Stimulated activated CD8-positive, alpha-beta memory T cell treated with anti-CD3 and anti-CD28 coated beads, Interleukin-7, amount 100 ng/mL, for 1 hour (primary cell): ENCODE measurements at places on chromosomes 2 and 18.

DNA sequence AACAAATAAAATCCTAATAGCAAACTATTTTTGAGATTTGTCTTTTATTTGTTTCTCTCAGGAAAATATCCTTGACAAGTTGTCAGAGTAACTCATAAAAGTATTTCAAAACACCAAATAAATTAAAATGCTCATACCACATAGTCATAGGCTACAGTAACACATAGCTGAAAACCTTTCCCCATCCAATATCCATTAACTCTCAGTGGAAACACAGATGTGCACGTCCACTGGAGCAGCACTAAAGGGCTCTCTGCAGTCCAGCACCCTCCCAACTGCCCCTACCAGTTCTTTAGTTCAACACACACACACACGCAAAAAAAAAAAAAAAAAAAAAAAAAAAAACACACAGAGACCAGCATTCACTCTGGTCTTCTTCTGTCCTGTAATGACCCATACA, 879 bp upstream of the XDH start:
- no peak for DNase-seq

- DNase-seq, result no peak
Observed at GRCh38 chr2:4354678-4355077, 651.3 kb downstream of the DCDC2C start.

- no peak for DNase-seq
Observed at GRCh38 chr2:168357797-168358472, 98.1 kb upstream of the CERS6 start.

GRCh38 chr2:238274152-238274865, 14.1 kb downstream of the PER2 start:
- no peak for DNase-seq

DNA sequence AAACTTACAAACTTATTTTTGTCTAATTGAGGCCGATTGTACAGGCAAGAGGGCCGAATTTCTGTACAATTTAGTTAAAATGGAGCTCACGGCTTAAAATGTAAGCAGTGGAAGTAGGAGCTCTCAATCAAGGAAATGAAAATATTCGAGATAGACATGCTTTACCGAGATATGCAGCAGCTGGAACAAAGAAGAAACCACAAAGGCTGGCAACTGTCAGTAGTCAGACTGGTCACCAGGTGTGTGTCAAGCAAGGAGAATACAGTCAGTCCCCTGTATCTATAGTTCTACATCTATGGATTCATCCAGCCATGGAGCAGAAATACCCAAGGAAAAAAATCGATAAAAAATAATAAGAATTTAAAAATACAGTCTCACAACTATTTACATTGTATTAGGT, 122.6 kb downstream of the WDSUB1 start:
- DNase-seq, result no peak

DNA sequence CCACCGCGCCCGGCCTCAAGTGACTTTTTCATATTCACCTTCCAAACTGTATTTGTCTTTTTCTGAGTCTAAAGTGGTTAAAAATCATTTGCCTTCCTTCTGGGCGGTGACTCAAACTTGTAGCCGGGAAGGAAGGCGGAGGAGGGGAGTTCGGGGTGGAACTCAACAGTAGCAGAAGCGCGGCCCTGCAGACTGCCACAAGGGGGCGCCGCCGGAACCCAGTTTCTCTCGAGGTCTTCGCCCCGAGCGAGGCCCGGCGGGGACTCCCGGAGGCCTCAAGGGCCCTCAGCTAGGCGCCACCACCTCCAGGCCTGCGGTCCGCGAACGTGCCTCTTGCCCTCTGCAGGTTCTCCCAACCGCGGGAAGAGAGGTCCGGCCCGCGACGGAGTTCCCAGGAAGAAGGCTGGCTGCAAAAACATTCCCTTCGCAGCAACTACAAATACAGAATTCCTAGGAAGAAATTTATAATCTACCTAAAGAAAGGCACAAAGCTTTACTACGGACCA, 16.8 kb upstream of the ITM2C start:
- DNase-seq, result peak; percentile 88

DNA sequence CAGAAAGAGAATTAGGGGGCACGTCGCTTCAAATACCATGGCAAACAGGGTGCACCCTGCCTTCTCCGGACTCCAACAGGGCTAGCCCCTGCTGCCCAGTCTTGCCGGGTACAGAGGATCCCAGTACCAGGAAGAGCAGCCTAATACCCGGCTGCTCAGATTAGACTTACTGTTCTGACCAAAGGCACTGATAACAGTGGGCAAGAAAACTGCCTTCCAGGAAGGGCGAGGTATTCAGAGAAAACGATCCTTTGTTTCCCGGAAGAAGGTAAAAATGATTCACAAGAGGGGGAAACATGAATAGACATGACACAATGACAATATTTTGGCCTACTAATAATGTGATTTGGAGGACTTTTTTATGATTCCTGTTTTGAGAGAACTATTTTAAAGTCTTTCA, 99.9 kb downstream of the SS18 start:
- no peak for DNase-seq

GRCh38 chr18:75047240-75047961, 161.5 kb downstream of the PTGR3 start:
- no peak for DNase-seq

- DNase-seq, result no peak
Observed at GRCh38 chr2:21268197-21268877, 144.6 kb downstream of the TDRD15 start.

GRCh38 chr2:120422465-120423160, 76.7 kb downstream of the INHBB start:
- DNase-seq, result no peak

DNA sequence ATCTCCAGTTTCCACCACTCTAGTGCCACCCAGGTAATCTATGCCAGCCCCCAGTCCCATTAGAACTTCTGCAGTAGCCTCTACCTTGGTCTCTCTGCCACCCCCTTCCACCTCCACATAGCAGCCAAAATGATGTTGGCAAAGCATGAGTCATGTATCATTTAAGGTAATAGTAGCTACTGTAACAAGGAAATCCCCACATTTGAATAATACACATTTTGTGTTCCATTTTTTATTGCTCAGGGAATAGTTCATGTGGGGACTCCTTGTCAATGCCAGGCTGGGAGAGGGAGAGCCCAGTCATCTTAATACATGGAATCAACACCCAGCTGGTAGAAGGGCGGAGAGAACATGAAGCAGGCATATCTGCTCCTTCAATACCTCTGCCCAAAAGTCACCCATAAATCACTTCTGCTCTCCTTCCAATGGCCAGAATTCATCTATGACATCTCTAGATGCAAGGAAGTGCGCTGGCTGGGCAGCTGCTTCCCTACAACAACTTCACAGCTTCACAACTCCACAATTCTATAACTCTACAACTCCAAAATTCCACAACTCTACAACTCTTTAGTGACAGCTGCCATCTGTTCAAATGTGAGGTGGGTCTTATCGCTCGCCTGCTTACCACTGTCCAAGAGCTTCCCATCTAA, 70.6 kb upstream of the GLS start:
- DNase-seq, result no peak

- no peak for DNase-seq
Observed at GRCh38 chr2:190948671-190949070, 65.3 kb downstream of the STAT1 start.

GRCh38 chr2:70986499-70987189, 8.0 kb downstream of the TEX261 start:
- no peak for DNase-seq

- DNase-seq, result no peak
Observed at GRCh38 chr2:218010984-218011652, 8.3 kb upstream of the TNS1 start.

GRCh38 chr2:182652326-182652725, 63.7 kb upstream of the DNAJC10 start:
- DNase-seq, result no peak

DNA sequence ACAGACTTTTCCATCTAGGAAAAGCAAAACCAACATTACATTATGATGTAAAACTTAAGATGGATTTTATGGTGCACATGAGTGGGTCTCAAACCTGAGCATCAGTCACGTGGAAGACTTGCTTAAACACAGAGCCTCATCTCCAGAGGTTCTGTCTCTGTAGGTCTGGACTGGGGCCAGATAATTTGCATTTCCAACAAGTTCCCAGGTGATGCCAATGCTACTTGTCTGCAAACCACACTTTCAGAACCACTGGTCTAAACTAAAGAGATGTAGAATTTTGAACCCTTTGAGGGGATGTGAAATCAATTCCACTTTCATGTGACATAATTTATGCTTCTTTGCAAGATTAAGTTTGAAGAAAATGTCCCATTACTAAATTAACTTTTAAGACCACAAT, 522.8 kb downstream of the MBD2 start:
- no peak for DNase-seq

GRCh38 chr2:33510586-33510968, 34.1 kb downstream of the RASGRP3 start:
- DNase-seq, result no peak

- no peak for DNase-seq
Observed at GRCh38 chr2:54259413-54260240, 3.6 kb upstream of the TSPYL6 start.

DNA sequence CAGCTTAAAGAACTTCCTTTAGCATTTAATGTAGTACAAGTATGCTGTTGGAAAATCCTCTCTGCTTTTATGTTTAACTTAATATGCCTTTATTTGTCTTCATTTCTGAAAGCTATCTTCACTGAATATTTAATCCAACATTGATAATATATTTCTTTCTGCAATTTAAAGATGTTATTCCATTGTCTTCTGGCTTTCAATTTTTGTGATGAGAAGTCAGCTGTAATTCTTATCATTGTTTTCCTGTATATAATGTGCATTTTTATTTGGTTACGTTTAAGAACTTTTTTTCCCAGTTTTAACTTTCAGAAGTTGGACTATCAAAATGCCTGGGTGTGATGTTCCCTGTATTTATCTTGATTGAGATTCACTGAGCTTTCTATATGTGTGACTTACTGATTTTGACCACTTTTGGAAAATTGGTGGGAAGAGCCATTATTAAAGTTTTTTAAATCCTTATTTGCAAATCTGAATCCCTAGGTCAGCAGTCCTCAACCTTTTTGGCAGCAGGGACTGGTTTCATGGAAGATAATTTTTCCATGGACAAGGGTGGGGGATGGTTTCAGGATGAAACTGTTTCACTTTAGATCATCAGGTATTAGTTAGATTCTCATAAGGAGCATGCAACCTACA, 241.0 kb downstream of the TNS1 start:
- no peak for DNase-seq

DNA sequence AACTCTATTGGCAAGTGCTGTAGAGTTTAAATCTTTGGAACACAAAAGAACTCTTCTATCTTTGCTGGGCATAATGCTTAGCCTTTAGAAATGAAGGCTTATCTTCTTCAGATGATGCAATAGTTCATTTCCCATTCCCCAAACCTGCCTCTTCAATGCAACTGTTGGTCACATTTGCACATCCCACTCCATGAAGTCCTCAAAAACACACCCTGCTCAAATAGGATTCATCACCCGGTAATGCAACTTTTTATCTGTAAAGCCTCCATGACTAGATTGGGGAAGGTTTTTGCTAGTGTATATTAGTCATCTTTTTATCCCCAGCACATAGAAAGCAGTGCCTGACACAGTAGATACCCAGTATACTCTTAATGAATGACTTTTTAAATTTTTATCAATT, 376.4 kb downstream of the RBM43 start:
- no peak for DNase-seq

DNA sequence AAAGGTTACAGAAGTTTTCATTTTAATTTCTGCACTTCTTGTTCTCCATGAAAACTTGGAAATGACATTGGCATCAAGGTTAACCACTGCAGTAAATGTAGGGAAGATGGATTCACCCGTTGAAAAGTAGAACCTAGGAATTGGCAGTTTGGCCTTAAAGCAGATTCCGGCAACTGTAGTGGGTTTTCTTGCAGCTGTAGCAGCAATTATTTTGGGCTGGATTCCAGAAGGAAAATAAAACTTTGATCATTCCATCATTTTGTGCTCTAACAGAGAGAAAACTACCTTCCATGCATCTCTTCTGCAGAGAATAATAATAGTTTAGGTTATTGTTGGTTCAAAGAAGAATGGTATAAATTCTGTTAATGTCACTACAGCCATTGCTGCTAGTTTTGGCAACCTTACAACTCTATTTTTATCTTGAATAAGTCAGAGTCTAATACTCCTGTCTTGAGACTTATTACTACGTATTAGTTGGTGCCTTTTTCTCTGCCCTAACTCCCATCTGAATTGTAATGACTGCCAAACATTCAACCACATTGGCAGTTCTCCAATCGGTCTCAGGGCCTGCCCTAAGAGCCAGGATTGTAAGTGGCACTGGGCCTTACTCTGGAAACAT, 178.1 kb upstream of the PIEZO2 start:
- no peak for DNase-seq

DNA sequence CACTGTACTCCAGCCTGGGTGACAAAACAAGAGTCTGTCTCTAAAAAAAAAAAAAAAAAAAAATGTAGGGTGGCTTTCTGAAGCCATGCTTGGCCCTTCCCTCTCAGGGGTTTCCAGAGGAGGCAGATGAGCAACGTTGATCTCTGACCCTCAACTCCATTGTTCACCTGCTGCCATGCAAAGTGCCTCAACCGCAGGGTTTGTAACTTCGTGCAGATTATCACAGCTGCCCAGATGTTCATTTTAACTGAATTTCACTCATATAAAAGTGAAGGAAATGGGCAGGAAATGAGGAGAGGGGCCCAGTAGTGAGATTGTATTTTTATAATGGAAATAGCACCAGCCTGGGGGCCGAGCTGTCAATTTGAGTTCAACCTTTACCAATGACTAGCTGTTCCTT, 14.9 kb upstream of the B3GNT2 start:
- DNase-seq, result no peak

GRCh38 chr2:70090706-70091334, 3.5 kb downstream of the PCBP1 start:
- no peak for DNase-seq

DNA sequence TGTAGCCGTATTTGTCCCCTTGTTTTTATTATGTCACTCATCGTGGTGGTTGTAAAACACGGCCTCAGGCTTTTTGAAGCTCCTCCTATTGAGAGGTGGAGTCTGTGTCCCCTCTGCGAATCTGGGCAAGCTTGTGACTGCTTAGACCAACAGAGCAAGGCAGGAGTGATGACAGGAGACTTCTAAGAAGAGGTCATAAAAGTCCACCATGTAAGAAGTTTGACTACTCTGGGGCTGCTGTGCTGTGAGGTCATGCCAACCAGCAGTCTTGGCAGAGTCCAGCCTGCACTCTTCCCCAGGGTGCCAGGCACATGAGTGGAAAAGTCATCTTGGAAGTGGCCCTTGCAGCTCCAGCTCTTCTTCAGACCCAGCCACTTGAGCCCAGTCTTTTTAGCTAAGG, 83.8 kb upstream of the SPTBN1 start:
- DNase-seq, result no peak

- DNase-seq, result no peak
Observed at GRCh38 chr18:332721-333510, 65.1 kb upstream of the THOC1 start.

- DNase-seq, result no peak
Observed at GRCh38 chr2:161136696-161137324, 23.4 kb upstream of the TANK start.

- DNase-seq, result no peak
Observed at GRCh38 chr2:210557721-210558120, 1.3 kb downstream of the CPS1 start.
